ENCODE measurements at places on chromosomes 6 and 20.

- no peak for DNase-seq
Measured at GRCh38 chr6:42251911-42252637, 34.4 kb upstream of the MRPS10 start.

DNA sequence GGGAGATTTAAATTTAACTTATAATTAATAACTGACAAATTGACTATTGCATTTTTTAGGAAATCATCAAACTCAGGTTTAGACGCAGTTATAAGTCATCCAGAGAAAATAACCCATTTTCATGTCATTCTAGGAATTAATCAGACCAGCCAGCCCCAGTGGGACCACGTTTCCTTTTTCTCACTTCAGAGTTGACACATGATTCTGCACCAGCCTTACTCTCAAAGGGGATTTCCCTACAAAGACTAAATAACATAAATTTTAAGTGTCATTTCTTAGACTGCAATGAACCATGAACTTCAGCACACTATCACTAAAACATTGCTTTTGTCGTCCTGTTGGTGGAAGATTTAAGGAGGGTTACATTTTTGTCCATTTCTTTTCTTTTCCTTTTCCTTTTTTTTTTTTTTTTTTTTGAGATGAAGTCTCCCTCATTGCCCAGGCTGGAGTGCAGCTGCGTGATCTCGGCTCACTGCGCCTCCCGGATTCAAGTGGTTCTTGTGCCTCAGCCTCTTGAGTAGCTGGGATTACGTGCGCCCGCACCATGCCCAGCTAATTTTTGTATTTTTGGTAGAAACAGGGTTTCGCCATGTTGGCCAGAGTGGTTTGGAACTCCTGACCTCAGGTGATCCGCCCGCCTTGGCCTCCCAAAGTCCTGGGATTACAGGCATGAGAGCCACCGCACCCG is 3.6 kb downstream of the IPCEF1 start:
- peak; percentile 2 for DNase-seq

DNA sequence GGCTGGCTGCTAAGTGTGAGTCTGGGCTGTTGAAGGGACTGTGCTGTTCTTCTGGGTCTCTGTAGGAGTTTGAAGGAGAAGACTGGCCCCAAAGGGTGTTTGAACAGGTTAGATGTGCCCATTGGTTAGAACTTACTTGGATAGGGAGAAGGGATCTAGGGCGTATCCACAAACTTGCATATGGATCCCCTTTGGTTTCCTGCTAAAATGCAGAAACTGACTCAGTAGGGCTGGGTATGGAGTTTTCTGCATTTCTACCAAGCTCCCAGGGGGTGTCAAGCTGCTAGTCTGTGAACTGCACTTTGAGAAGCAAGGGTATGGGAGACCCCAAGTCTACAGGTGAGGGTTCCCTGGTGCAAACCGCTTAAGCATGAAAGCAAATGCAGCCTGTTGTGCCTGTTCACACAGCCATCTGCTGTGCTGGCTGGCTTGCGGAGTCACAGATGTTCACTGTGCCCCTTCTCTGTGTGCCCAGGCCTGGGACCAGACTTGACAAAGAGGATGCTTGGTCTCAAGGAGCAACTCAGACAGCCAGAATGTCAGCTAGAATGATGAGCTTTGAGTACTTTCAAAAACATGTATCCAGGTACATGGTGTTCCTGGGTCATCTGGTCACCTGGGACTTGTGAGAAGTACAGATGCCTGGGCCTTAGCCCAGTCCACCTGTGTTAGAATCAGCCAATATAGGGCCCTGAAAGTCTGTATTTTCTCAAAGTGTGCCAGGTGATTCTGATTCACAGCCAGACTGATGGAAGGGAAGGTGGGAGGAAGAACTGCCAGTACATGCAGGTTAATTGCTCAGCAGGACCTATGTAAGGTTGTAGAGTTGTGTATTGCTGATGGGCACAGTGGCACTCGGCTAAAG is 7.4 kb downstream of the PPP1R16B start:
- no peak for DNase-seq

GRCh38 chr6:92354270-92354829 is 1065.0 kb downstream of the EPHA7 start:
- no peak for DNase-seq

- no peak for DNase-seq
Measured at GRCh38 chr20:2002365-2002764, 8.5 kb upstream of the PDYN start.

DNA sequence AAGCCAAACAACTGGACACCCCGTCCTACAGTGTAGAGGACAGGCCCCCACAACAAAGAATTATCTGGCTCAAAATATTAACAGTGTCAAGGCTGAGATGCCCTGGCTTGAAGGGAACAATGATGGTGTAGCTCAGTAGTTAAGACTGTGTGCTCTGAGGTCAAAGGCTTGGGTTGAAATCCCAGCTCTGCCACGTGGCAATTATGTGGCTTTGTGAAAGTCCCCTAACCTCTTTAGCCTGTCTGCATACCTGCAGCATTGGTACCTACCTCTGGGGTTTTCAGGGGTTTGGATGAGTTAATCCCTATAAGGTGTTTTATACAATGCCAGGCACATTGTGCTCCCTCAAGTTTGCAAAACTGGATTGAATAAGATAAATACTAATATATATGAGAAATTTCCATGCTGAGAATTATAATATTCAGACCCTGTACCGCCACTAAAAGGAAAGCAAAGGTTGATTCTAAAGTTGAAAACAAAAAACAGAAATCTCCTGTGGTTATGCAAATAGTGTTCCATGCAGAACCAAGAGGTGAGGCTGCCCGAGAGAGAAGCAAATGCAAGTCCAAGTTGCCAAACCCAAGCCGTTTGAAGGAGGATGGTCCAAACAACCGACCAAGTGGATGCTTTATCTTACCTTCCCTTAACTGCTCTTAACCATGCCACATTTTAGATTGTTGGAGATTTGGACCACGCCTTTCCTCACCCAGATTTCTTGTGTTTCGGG is 199.8 kb downstream of the NFATC2 start:
- DNase-seq, result no peak

DNA sequence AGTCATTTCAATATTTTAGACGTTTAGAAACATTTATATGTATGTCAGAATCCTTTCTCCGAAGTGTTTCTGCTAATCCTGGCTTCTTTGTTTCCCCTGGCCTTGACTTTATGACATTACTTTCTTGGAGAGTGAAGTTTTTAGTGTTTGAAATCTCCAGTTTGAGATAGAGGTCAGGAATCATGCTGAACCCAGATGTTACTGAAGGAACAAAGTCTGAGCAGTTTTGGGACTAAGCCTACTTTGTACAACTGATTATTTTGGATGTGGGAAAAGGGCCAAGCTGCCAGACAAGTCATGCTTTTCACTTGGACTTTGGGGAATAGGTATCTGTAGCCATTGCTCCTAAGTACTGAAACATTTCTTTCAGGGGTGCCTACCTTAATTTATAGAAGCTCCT is 2.3 kb downstream of the RNF144B start:
- no peak for DNase-seq

GRCh38 chr6:150236114-150236513 is 93.3 kb downstream of the PPP1R14C start:
- DNase-seq, result no peak

GRCh38 chr6:3364391-3364790 is 92.5 kb downstream of the SLC22A23 start:
- DNase-seq, result no peak

DNA sequence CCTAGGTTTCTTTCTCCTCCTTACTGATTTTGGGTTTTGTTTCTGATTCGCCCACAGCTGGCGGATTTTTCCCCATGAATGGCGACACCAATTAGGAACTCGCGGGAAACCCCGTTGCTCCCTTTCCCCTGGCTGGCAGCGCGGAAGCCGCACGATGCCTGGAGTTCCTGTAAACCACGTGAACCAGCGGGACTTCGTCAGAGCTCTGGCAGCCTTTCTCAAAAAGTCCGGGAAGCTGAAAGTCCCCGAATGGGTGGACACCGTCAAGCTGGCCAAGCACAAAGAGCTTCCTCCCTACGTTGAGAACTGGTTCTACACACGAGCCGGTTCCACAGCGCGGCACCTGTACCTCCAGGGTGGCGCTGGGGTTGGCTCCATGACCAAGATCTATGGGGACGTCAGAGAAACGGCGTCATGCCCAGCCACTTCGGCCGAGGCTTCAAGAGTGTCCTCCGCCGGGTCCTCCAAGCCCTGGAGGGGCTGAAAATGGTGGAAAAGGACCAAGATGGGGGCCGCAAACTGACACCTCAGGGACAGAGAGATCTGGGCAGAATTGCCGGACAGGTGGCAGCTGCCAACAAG is 3.2 kb upstream of the SEC23B start:
- DNase-seq, result no peak

DNA sequence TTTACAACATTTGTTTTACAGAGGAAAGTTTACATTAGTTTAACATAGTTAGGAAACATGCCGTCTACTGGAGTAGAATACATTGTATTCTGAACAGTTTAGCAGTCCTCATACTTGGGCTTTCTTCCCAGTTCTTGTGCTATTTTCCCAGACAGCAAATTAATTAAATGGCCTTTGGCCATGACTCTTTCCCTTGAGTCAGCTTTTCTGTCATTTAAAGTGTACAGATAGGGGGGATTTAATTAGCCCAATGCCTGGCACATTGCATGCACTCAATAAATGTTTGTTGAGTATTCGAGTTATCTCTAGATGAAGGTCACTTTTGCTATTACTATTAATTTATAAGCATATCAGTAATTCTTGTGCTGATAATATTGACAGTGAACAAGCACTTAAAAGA is 1.6 kb downstream of the TMEM244 start:
- no peak for DNase-seq

- DNase-seq, result no peak
Measured at GRCh38 chr6:13575377-13575775, 975 bp downstream of the SIRT5 start.

- DNase-seq, result no peak
Measured at GRCh38 chr6:3371222-3371949, 85.5 kb downstream of the SLC22A23 start.

- DNase-seq, result no peak
Measured at GRCh38 chr6:77337392-77337791, 125.9 kb downstream of the HTR1B start.

DNA sequence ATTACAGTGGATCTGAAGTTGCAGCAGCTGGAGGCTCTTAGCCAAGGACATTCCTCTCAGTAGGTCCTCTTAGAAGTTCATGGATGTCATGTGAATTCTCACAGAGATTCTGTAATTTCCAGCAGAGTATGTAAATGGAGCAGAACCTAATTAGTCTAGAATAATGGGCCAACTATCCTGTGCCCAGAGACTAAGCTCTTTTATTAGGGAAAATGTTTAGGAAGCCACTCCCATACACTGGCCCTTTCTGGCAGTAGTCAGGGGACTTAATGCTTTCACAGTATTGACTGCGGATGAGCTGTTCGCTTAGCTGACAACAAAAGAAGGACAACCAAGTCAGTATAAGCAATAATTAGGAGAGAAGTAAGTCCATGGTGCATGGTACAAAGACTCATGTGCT is 43.8 kb upstream of the KIF16B start:
- no peak for DNase-seq

- DNase-seq, result no peak
Measured at GRCh38 chr6:92756912-92757311, 662.4 kb downstream of the EPHA7 start.

DNA sequence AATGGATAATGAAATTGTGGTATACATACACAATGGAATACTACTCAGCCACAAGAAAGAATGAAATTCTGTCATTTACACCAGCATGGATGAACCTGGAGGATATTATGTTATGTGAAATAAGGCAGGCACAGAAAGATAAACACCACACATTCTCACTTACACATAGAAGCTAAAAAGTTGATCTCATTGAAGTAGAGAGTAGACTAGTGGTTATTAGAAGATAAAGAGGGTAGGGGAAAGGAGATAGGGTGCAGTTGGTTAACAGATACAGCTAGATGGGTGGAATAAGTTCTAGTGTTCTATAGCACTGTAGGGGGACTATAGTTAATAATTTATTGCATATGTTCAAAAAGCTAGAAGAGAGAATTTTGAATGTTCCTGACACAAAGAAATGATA is 25.5 kb upstream of the LTV1 start:
- no peak for DNase-seq

- DNase-seq, result no peak
Measured at GRCh38 chr20:40050596-40050995, 638.4 kb downstream of the MAFB start.

DNA sequence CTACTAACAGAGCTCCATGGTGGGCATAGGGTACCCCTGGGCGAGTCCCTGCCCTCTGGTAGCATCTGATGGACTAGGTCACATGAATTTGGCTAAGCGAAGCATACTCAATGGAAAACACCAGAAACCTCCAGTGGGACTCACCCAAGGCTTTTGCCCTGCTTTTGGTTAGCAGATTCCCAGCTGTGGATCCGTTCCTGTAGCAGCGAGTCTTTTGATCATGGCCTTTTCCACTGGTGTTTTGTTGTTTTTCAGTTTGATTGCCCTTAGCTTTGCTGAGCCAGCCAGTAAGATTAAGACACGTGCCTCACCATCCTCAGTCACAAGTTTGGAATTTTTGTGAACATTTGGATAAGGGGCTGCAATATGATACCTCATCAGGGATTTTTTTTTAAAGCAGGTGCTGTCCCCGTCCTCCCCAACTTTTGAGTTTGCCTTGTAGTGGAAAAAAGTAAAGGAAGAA is 8.0 kb downstream of the TNFAIP3 start:
- no peak for DNase-seq

DNA sequence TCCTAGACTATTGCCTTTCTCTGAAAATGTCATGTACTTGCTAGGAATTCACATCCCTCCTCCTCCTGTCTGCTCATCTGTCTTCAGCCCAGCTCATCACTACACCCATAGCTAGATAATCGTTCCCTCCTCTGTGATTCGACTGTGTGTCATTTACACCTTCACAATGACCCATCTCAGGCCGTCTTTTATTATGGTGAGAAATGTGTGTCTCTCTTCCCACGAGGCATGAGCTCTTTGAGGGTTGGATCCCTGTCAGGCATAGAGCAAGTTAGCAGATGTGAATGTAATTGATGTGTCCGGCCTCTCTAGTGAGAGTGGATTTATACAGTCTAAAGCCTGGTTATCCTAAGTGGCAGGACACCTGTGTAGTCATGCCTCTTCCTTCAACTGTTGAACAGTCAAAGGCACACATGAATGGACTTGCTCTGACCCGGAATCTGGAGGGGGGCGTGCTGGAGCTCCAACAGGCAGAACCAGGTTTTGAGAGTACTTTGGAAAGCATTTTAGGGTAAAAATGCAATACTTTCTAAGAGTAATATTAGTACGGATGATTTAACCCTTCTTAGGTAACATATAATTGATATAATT is 182.1 kb downstream of the UTRN start:
- DNase-seq, result no peak

- DNase-seq, result no peak
Measured at GRCh38 chr20:59013959-59014608, 5.1 kb upstream of the TUBB1 start.

GRCh38 chr6:110858016-110858415 is 16.6 kb upstream of the AMD1 start:
- no peak for DNase-seq

DNA sequence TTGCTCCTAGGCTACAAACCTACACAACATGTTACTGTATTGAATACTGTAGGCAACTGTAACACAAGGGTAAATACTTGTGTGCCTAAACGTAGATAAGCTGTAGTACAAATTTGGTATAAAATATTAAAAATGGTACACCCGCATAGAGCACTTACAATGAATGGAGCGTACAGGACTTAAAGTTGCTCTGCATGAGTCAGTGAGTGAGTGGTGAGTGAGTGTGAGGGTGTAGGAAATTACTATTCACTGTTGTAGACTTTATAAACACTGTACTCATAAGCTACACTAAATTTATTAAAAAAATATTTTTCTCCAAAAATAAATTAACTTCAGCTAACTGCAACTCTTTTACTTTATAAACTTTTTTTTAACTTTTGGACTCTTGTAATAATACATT is 391.6 kb downstream of the ADGRB3 start:
- DNase-seq, result no peak

All from activated T-helper 9 cell treated with anti-CD3 and anti-CD28 coated beads, Interleukin-2, amount 50 U/mL, for 16 hours (primary cell).